Activated B cell treated with CpG ODN at 0.5 μM for 24 hours (primary cell): ENCODE measurements at places on chromosomes 2 and 18.
A peak's percentile ranks its signal among the peaks of the same experiment; 100 is the strongest.

GRCh38 chr2:83054751-83055150 lies 1404.3 kb downstream of the SUCLG1 start:
- no peak for DNase-seq

DNA sequence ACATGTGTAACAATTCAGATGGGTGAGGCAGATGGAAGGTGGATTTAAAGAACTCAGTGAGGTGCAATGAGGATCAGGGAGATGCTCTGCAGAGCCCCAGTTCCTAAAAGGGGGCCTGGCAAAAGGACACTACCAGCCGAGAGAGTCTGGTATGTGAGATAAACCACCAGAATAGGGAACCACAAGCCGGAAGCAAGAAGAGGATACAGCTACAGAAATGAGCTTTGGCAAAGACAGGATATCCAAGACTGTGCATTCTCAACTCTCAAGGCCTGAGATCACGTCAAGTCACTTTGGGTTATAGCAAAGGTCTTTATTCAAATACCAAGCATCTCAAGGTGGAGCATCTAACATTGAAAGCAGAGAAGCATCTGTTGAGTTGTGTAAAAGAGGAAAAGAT lies 293.5 kb downstream of the ARHGAP15 start:
- no peak for DNase-seq

- DNase-seq: no peak
These were observed 212.2 kb downstream of the XIRP2 start for GRCh38 chr2:167100506-167100905.

DNA sequence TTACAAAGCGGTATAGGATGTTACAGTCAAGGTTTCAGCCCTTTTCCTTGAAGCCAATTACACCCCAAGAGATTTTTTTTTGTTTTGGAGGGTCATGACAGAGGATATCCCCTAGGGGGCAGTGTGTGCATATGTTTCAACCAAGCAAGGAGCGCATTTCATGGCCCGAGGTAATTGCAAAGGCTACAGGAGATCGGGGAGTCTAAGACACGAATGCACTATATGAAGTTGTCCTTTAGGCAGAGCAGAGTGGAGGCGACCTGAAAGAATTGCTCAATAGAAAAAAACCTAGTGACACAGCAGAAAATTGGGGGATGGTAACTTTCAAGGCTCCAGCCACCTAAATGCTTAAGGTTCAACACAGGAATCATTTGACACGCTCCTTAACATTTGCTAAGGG lies 219.8 kb upstream of the PARD3B start:
- no peak for DNase-seq

DNA sequence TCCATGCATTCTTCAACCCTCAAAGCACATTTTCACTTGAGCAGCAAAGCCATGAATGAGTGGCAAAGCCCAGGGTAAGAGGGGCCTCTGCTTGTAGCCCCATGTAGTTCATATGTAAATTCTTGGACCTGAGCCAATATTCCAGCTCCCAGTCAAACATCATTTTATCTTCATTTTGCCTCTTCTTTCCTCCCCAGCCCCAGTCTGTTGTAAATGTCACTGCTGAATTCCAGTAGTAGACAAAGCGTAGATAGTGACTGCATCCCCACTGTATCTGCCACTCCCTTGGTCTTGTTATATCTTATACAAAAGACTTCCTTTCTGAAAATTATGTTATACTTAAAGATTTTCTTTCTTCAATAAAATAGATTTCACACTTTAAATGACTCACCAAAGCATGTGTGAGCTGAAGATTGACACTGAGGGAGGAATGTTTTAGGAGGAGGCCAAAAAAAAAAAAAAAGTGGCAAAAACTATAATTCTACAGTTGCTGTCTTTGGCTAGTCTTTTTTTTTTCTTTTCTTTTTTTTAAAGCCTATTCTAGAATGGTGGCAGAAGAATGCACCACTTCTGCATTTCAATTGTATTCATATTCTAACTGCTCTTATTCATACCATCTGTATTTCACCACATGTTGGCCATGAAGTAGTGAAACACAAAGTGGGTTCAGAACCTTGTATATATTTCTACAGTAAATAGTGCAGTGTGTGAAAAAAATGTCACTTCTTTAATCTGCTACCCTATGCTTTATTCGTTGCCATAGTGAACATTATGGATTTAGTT lies 306.1 kb downstream of the CPS1 start:
- DNase-seq: no peak

DNA sequence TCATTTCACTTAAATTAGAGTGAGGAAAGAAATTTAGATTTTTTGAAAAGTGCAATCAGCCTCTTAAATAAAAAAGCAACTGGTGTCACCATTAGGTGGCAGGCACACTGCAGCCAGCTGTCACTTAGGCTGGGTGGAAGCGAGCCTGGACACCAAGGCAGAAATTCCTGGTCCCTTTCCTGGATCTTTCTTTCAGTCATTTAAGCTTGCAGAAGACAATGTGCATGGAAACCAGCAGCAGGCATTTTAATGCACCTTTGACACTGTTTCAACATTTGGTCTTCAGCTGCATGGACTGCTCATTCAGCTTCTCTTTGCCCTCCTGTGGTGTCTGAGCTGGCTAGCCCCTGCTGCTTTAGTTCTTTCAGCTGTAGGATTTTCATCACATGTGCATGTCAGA lies 61.0 kb downstream of the AQP4 start:
- DNase-seq: no peak

- no peak for DNase-seq
These were observed 474.9 kb upstream of the TCF4 start for GRCh38 chr18:56062931-56063330.

GRCh38 chr2:39546937-39547336 lies 109.9 kb upstream of the MAP4K3 start:
- no peak for DNase-seq

GRCh38 chr2:46821600-46821999 lies 94.0 kb downstream of the MCFD2 start:
- DNase-seq: no peak

DNA sequence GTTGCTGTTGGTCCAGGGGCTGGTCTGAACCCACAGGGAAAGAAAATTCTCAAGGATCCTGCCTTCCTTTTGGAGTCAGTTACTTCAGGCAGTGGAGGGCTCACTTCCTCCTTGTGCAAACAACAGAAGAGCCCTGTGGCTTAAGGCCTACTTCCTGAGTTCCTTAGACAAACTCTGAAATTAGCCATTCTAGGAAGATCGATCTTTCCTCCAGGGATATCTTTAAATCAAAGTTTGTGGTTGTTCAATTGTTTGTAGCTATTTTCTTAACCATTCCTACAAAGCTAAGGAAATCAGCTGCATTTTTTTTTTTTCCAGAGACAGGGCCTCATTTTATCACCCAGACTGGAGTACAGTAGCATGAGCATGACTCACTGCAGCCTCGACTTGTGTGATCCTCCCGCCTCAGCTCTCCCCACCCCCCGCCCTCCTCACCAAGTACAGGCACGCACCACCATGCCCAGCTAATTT lies 156.0 kb downstream of the TANC1 start:
- no peak for DNase-seq

DNA sequence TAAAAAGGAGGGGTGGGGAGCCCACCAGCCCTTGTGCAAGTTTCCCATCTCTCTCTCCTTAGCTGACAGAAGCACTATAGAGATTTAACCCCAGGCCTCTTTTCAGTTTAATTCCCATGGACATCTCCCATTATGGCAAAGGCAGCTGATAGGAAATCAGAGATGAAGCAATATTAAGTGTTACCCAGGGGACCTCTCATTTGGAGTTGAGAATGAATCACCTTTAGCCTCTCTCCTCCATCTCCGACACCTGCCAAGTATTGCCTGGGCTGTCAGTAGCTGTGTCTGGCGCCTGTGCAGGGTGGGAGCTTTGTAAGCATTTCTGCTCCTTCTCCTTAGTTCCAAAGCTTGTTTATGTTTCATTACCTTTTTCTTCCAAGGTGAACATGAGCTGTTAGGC lies 109.0 kb downstream of the AQP4 start:
- DNase-seq: no peak

DNA sequence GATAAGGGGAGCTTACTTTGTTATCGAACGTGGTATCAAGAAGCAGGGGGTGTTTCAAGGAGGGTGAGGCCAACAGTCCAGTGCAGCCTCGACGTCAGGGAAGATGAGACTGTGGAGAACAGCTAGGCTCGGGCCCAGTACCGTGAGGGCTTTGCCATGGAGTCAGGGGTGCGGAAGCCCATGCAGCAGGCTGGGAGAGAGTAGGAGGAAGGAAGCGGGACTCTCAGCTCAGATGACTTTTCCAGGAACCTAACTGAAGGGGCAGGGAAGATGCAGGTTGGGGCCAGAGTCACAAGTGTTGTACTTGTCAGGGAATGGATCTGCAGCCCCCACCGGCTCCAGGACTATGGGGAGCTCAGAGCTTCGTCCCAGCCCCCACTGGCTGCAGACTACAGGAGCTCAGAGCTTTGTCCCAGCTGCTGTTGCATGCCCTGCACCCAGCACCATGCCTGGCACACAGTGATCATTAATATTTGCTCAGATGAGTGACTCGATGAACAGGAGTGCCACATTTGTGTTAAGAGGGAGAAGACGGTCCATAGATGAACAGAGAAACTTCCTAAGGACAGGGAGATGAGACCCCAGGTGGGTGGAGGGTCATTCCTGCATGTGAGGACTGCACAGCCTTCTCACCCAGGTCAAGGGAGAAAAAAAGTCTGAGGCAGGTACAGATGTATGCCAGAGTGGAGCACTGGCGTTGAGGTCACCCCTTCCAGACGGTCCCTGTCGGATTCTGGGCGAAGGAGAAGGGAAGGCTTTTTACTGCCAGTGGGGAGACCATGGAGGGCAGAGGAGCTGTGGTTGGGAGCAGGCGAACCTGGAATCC lies 36.4 kb downstream of the PTGR3 start:
- no peak for DNase-seq

- no peak for DNase-seq
These were observed 18.4 kb downstream of the CTDP1 start for GRCh38 chr18:79697976-79698375.

GRCh38 chr18:44724105-44724778 lies 43.6 kb downstream of the SETBP1 start:
- DNase-seq: no peak

- no peak for DNase-seq
These were observed 82.8 kb upstream of the CPO start for GRCh38 chr2:206856513-206856912.

- DNase-seq: no peak
These were observed 299.8 kb downstream of the TCF4 start for GRCh38 chr18:55287935-55288868.

DNA sequence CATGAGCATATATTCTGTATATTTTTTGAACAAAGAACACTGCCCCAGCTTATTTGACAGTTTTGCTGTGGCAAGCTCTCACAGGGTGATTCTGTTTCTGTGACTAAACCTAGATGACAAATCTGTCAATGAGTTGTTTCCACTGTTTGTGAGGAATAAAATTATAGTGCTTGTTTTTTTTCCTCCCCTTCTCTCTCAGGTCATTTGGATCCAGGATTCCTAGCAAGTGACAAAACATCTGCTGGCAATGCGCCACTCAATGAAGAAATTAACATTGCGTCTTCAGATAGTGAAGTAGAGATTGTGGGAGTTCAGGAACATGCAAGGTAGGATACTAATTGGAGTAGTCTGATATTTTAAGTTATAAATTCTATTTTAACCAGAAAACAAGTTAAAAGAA lies 149.3 kb downstream of the HAUS1 start:
- DNase-seq: no peak

- DNase-seq: no peak
These were observed 522.5 kb downstream of the GALR1 start for GRCh38 chr18:77772177-77772576.

DNA sequence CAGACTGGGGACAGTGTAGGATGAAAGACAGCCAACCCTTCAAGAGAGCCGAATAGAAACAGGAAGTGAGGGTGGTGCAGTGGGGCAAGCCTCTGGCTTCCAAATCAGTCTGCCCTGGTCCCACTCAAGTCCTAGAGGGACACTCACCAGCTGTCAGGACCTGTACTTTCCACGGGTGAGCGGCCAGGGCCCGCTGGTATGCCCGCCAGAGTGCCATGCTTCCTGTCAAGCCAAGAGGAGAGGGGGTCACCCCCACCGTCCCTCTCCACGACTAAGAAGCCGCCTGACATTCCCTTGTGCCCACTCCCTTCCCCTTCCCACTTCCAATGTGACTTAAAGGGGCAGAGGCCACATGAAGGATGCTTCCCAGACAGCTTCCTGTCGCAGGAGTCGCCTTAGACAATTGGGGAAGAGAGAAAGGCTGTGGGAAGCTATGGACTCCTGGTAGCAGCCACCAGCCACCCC lies 564 bp downstream of the MPV17 start:
- DNase-seq: no peak

DNA sequence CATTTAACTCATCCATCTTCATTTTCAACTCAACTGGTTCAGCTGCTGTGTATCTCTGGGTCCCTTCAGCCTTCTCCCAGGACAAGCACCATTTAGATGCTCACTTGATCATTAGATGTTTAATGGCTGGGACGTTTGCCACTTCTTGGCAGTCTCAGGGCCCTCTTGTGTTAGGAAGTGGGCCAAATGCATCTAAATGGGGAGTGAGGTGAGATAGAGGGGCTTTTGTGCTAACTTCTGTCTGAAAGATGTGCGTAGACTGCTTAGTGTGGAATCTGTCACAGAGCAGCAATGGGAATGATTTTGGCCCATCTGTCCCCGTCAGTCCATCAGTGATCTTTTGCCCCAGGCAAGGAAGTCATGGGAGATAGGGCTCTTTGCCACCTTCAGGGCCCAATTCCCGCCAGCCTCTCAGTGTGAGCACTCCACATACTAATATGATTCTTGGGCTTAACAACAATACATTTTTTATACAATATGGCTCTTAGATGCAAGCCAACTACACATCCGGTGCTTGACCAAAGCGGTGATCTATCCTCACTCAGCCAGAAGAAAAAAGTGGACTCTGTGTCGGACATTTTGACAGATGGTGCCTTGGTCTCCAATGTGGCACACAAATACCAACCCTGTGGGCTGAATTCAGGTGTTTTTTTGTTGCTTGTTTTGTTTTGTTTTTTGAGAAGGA lies 95.7 kb upstream of the EPC2 start:
- no peak for DNase-seq

- DNase-seq: no peak
These were observed 177.9 kb upstream of the RAB6C start for GRCh38 chr2:129801575-129801974.

GRCh38 chr2:54984476-54984875 lies 65.8 kb downstream of the RTN4 start:
- DNase-seq: no peak

DNA sequence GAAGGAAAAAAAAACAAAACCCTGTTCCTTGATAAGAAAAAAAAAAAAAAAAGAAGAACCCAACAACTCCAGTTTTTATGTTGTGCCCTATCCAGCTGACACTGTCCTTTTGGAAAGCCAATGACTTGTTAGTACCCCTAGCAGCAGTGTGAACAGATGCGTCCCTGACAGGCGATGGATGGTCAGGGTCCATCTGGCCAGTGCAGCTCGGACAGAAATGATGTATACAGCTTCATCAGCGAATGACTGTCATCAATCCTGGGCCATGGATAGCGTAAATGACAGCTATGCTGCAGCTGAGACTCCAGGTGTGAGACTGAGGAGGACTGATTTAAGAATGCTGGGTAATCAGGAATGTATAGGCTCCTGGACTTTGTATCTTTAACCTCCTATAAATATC lies 318.8 kb upstream of the FIGN start:
- DNase-seq: no peak

GRCh38 chr2:191675807-191676721 lies 1.9 kb upstream of the NABP1 start:
- DNase-seq: peak; percentile 29
